Renal pelvis (tissue), 12 donors: ENCODE measurements at places on chromosomes 11 and 22.

- no peak for DNase-seq
Observed at GRCh38 chr11:38169286-38169685, 1571.2 kb upstream of the RAG2 start.

GRCh38 chr11:21105196-21105917 is 436.0 kb downstream of the NELL1 start:
- no peak for DNase-seq

DNA sequence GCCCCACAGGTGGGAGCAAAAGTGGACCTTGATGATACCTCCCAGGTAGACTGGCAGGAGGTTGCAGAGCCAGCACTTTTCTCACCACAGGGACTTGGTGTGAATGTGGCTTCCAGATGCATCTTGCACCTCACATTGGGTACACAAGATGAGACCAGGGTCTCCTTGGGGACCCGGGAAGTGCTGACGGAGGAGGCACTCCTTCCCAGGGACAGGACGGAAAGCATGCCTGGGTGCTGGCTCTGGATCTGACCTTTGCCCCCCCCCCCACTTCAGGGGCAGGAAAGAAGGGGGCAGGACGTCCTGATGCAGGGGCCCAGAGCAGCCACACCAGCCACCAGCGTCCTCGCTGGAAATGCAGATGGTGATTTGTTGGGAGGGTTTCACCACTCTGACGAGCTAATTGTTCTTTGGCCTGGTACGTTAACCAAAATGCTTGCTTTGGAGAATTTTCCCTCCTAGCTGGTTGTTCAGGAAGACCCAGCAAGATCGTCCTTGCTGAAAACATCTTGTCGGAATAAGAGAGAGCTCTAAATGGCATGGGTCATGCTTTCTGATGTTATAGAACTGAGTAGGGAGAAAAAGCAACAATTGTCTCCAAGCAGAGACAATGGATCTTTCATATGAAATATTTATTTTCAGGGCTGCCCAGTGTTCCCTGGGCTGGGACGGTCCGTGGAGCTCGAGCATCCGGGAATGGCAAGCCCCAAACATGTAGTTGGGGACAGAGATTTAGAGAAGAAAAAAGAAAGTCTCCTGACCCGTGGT is 74.4 kb upstream of the PPARA start:
- no peak for DNase-seq

DNA sequence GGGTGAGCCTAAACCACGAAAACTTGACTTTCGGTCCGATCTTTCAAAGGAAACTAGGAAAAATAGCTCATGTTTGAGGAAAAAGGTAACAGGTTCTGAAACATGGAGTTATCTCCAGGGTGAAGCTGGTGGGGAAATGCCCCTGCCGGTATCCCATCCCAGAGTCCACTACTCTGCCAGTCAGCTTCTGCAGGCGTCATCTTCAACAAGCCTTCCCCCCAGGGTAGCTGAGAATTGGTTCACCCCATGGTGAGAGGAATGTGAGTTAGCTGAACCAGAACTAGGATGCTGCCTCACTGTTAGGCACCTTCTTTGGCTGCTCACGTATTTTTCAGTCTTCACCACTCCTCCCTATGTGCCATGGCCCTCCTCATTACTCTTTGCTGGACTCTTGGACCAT is 1.1 kb downstream of the GVQW3 start:
- no peak for DNase-seq

DNA sequence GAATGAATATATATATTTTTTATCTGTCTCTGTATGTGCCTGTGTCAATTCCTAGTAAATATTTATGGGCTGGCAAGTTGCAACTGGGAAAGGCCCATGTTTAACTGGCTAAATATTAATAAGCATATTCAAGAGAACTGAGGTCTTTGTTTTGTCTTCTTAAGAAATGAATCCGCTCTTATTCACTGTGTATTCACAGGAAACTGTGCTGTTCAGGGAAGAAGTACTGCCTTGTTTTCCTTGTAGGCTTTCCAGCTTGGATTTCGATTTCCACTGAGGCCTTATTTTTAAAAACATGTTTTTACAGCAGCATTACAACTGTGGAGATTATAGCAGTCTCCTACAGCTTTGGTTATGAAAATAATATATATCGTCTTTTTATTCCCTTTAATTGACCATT is 64.7 kb downstream of the LDLRAD3 start:
- no peak for DNase-seq

GRCh38 chr11:36354221-36355003 is 58.3 kb downstream of the PRR5L start:
- no peak for DNase-seq

DNA sequence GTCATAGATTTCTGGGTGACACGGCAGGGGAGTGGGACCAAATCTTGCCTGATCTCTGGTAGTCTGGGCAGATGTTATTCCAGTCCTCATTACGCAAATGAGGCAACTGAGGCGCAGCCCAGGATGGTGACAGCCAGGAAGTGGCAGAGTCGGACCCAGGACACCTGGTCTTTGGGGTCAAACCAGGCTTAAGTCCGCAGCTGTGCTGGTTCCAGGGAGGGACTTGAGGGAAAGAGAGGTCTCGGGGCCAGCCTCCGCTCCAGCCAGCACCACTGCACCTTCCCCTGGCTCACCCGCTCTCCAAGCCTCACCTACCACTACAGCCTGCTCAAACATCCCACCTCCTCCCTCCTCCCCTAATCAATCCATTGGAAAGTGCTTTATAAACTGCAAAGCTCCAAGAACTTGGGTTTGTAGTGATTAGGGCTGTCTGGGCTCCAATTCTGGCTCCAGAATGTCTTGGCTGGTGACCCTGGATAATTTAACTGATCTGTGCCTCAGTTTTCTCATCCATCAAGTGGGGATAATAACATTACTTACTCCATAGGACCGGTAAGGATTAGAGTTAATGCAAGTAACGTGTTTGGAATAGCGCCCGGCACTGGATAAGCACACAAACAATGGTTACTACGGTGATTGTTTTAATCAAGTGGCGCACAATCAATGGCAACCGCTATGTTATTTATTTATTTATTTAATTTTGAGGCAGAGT is 526 bp upstream of the PNPLA5 start:
- DNase-seq, result no peak

GRCh38 chr11:33590441-33590840 is 110.2 kb downstream of the C11orf91 start:
- no peak for DNase-seq

GRCh38 chr11:8683115-8683807 is 669 bp downstream of the RPL27A start:
- no peak for DNase-seq
